ENCODE measurements at places on chromosomes 7 and 10.

- DNase-seq, result no peak
These were observed 13.3 kb downstream of the ZNF804B start for GRCh38 chr7:88772776-88773175.

GRCh38 chr7:149804106-149804505 lies 30.7 kb upstream of the ZNF467 start:
- DNase-seq, result no peak

DNA sequence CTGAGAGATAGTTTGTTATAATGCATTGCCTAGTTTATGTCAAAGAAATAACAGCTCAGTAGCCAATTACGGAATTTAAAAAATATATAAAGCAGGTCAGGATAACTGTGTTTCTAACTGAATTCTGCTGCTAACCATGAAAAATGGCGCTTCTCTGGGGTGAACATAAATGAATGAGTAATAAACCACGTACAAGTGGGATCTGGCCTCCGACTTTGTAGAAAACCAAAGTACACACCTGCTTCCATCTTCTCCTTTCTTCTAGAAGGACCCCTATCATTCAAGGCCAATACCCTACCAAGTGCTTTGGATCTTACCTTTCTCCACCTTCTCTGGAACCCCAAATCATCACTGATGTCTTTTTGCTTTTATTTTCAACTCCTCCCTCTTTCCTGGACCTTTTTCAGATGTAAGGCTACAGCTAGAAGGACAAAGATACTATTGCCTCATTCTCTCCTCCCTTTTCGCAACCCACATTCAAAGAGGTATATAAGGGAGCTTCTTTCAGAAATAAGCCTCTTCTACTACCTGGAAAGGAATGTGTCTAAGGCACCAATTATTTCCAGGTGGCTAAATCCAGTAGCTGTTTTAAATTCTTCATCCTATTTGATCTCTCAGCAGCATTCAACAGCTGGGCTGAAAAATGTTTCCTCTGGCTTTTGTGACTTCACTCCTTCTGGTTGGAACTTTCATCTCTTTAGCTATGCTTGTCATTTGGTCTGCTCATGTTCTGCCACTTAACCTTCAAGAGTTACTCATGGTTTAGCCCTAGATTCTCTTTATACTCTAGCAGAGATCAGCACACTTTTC lies 37.7 kb downstream of the NAMPT start:
- no peak for DNase-seq

DNA sequence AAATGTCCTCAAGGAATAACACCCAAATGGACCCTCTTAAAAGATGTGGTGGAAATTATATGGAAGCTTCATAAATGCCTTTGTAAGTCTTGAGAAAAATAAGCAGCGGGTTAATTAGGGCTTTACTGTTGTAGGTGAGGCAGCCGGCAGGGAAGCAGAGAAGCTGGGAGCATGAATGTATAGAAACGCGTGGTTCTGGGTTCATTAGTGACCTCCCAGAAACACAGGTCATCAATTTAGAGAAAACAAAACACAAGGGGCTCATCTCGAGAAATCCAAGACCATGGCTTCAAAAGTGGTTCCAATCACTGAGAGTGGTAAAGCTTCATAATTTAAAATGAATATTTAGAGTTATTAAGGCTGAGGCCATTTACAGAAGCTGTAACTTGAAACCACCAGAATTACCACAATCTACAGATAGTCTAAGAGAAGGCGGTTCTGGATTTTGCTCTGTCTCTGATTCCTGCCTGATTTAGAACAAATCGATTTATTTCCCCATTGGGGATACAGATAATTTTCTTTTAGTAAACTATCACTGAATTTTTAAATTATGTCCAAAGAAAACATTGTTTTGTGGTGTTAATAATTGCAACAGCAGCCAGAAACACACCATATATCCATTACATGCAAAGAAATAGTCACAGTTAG lies 20.7 kb downstream of the GARIN1A start:
- no peak for DNase-seq

DNA sequence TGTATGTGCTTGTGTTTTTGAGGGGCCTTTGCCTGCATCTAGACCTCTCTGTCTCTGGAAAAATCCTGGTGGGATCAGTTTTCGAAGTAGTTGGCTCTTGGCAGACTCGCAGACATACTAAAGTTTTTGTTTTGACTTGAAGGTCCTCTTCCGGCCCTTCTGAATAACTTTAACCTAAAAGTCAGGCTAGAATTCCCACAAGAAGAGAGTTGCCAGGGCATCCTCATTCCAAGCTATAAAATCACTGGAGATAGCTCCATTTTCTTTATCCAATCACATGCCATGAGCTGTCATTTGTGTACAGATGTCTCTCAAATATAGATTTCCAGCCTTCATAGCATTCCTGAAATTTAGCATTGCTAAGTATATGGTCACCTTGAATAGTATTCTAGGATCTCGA lies 967.8 kb downstream of the LRMDA start:
- no peak for DNase-seq

- DNase-seq, result no peak
These were observed 366.3 kb upstream of the CHRM2 start for GRCh38 chr7:136502162-136502561.

- DNase-seq, result no peak
These were observed 26.6 kb upstream of the GJD4 start for GRCh38 chr10:35578618-35578956.

DNA sequence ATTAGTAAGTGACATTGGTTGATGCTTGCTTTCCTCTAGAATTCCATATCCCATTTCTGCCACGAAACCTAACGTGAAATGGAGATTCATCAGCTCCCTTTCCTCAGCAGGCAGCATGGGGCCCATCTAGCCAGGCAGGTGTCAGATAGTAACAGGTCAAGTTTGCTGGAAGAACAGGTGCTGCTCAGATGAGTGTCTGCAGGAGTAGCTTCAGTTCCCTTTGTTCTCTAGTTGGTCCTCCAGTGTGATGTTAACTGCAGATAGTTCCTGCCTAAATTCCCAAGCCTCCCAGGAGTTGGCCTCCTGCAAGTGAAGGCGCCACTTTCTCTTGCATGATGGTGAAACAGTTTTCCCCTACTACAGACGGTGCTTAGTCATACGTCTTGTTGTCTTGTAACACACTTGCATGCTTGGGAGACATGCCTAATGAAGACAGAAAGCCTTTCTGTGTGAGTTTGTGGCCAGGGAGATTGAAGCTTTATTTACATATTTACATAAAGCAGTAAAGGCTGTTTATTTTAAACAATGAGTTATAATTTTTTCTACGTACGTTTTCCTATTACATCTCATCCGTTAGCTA lies 175.4 kb downstream of the CHN2 start:
- no peak for DNase-seq

GRCh38 chr10:26855186-26855585 lies 5.6 kb downstream of the ABI1 start:
- DNase-seq, result no peak

DNA sequence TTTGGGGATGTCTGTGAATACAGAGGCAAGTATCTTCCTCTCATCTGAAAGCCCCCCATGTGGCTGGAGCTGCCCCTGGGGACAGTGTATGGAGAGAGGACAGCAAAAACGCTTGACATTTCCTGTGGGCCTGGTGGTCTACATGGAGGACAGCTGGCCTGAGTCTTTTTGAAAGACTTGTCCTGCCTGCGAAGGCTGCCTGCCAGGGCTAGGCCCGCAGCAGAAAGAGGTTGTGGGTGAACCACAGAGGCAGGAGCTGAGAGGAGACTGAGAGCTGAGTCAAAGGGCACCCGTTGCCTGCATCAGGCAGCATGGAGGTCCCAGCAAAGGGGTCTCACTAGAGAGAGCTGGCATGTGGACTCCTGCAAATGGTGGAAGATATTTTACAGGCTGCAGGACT lies 66.4 kb downstream of the KAT6B start:
- no peak for DNase-seq

DNA sequence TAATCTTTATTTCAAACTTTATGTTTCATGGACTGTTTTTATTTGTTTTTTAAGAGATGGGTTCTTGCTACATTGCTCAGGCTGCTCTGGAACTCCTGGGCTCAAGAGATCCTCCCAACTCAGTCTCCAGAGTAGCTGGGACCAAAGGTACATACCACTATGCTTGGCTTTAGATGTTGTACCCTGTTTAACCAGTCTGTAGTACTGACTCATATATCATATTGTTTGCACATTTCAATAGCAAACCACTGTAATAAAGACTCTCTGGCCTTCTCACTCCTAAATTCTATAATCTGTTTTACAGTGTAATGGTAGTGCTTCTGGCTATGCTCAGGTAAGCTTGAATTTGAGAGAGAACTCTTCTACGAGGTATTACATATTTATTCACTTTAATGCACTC lies 413.6 kb upstream of the PCDH15 start:
- no peak for DNase-seq

- DNase-seq, result no peak
These were observed 72.8 kb downstream of the PRKCQ start for GRCh38 chr10:6507311-6507710.

DNA sequence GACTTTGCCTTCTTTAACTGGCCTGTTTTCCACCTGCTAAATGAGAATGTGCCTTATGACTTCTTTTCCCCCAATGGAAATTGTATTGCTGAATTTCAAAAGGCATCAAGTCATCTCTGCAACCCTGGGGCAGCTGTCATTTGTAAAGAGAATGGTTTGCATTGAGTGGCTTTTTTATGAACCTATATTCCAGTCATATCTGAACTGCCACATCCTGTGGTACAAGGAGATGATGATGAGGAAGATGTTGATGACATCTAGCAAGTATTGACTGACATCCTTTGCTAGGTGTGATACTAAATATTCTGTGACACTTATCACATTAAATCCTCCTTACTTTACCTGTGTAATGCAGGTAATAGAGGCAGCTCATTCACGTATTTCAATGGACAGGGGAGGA lies 88.3 kb upstream of the KIAA1217 start:
- no peak for DNase-seq

GRCh38 chr10:70912556-70912955 lies 24.2 kb upstream of the PCBD1 start:
- no peak for DNase-seq

DNA sequence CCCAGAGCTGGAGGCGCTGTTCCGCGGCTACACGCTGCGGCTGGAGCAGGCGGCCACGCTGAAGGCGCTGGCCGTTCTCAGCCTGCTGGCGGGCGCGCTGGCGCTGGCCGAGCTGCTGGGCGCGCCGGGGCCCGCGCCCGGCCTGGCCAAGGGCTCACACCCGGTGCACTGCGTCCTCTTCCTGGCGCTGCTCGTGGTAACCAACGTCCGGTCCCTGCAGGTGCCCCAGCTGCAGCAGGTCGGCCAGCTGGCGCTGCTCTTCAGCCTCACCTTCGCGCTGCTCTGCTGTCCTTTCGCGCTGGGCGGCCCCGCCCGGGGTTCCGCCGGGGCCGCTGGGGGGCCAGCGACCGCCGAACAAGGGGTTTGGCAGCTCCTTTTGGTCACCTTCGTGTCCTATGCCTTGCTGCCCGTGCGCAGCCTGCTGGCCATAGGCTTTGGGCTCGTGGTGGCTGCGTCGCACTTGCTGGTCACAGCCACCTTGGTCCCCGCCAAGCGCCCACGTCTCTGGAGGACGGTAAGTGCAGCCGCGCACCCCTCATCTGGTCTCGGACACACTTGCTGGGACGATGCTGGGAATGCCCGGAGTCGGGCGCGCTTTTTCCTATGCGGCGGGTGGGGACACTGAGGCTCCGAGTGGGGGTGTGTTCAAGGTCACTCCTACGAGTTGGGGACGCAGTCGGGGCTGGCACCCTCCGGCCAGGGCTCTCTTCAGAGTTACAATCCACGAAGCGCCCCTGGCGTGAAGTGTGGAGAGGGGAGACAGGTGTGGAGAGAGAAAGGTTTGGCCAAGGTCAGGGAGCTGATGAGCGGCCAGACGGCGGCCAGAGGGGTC lies 717 bp downstream of the ADCY1 start:
- peak; percentile 63 for DNase-seq

- no peak for DNase-seq
These were observed 73.0 kb upstream of the CTTNBP2 start for GRCh38 chr7:117946151-117946633.

DNA sequence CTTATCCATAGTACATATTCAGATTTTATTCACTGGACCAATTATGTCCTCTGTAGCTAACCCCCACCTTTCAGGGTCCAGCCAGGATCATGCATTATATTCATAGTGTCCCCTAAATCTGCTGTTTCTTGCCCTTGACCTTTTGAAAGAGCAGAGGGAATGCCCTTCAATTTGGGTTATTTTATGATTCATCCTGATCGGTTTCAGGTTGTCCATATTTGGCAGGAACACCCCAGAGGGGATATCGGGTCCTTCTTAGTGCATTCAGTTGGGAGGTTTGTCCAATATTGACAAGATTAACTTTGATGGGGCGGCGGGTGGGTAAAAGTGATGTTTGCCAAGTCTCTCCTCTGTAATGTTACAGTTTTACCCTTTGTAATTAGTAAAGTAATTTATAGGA lies 60.9 kb downstream of the SHH start:
- DNase-seq, result no peak

DNA sequence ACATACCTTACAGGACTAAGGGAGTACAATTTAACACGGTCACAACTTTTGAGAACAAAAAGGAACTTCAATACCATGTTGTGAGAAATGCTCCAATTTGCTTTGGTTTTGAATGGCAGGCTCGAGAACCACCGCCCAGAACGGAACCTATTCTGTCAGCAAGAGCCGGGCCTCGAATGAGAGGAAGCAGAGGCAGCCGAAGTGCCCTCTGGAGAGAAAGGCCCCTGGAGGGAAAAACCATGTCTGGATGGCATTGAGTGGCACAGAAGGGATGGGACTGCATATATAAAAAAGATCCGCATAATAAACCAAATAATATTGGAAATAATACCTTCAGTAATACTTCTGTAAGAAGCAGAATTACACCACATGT lies 85.6 kb downstream of the CHST15 start:
- no peak for DNase-seq

DNA sequence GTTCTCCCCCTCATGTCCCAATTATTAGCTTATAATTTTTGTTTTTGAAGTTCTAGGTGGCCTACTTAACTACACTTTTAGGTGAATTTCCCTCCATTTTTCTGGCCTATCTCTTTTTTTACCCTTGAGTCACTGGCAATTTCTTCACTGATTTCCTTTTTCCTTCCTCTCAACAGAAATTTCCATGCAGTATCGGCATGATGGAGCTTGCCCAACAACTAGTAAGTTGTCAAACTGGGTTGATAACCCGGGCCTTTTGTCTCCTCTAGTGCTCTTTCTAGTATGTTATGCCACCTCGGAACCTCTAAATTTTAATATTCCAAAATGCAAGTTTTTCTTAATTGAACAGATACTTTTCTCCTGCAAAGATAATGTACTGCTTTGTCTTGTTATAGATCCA lies 147.1 kb downstream of the MLLT10 start:
- DNase-seq, result no peak

- DNase-seq, result no peak
These were observed 3.5 kb downstream of the DGKB start for GRCh38 chr7:14899030-14899429.

- no peak for DNase-seq
These were observed 25.3 kb downstream of the DENND11 start for GRCh38 chr7:141676618-141677017.

DNA sequence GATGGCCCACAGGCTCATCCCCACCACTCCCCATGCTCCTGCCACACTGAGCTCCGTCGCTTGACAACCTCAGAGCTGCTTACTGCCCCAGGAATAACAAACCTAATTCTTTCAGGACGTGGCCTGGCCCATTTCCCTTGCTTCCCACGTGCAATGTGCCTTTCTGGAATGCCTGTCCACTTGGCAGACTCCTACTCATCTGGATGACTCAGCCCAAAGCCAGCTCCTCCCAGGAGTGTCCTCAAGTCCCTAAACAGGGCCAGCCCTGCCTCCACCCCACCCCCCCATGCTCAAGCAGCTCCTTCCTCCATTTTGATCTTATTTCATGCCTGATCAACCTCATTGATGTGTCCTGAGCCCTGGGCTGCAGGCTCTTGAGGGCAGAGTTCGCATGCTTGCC lies 164.9 kb upstream of the RNF32 start:
- DNase-seq, result no peak

GRCh38 chr7:36034020-36034419 lies 119.0 kb upstream of the EEPD1 start:
- DNase-seq, result no peak

Measured in erythroblast (primary cell).